NCI-H2081 (cell line): ENCODE measurements at places on chromosomes 7 and 10.

- no peak for DNase-seq
Observed at GRCh38 chr10:71648933-71649320, 70.7 kb downstream of the C10orf105 start.

GRCh38 chr10:120782336-120782735 is 68.8 kb upstream of the WDR11 start:
- no peak for DNase-seq

DNA sequence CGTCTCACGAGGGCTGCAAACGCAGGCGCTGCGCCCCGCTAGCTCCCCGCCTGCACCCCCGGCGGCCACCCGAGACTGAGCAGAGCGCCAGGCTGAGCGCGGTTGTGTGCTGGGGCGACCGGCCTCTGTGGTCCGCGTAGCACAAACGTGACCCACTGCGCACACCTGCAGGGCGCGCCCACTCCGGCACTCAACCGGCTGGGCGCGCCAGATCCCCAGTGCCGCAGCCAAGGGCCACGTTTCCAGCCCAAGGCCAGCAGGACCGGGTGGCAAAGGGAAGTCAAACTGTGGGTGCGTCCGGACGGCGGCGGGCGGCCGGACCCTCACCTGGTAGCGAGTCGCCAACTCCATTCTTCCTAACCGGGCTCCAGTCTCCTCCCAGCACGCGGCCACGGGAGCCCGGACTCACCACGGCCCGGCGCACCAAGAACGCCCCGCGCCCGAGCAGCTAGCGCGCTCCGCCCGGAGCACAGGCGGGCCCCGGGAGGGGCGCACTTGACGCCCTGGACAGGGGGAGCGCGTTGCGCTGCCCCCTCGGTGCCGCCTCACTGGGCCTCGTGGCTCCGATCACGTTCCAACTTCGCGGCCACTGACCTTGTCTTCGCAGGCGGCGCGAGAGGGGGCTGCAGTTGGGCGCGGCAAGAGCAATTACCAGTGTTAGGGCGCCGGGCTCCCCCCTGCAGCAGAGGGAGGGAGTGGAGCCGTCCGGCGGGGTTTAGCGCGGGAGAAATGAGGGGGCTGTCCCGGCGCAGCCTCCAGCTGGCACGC is at the start of gene CDCA7L:
CDCA7L (minus strand) TSS at position 446 of the 768 bp plus-strand sequence; CDS start at position 351, 95 bp downstream.
- DNase-seq = peak; percentile 77

GRCh38 chr7:47783456-47784223 is 164.6 kb downstream of the PKD1L1 start:
- DNase-seq = no peak

- DNase-seq = peak; percentile 10
Observed at GRCh38 chr10:60444494-60445064, 54.9 kb upstream of the ANK3 start.

DNA sequence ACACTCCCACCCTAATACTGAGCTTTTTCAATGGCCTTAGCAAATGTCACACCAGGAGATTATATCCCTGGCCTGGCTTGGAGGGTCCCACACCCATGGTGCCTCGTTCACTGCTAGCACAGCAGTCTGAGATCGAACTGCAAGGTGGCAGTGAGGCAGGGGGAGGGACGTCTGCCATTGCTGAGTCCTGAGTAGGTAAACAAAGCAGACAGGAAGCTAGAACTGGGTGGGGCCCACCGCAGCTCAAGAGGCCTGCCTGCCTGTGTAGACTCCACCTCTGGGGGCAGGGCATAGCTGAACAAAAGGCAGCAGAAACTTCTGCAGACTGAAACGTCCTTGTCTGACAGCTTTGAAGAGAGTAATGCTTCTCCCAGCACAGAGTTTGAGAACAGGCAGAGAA is 338.9 kb upstream of the MBL2 start:
- no peak for DNase-seq

DNA sequence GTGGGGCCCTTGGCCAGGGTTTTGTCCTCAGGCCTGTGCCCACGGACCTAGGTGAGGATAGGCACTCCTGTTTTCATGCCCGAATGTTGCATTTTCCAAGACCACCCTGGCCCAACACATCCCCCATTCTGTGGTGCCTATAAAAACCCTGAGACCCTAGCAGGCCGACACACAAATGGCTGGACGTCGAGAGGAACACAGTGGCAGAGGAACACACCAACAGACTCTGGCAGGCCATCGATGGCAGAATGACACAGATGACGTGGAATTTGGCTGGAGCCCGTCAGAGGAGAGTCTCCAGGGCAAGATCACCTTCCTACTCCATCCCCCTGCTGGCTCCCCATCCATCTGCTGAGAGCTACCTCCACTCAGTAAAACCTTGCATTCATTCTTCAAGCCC is 898.8 kb downstream of the ANKRD7 start:
- DNase-seq = no peak

DNA sequence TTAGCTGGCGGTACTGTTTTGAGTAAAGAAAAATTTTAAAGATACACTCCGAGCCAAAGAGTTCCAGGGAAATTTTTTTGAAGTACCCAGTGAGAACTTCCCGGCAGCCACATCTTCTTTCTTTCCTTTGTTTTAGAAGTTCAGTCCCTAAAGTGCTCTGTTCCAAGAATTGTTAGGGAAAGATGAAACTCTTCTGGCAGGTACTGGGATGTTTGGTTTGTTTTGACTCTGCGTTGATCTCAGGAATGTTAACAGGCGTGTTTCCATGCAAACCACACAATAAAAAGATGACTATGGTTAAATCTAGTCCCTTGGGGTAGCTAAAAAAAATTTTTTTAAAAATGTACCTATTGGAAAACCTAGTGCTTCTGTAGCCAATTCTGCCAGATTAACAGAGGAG is 224.7 kb upstream of the PHYHIPL start:
- no peak for DNase-seq

DNA sequence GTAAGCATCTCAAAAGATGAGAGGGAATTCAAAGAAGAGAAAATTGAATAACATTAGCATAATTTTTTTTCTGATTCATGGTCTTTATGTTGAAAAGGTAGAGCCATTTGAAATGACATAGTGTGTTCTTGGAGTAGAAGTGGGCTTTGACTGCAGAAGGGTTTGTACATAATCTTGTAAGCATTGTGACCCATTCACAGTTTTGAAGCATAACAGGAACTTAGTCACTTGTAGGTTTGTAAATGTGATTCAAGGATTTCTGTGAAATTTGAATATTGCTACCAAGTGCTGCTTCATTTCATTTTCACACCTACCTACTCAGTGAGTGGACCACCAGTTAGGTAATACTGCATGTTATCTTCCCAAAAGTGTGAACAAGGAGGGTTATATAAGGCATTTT is 68.6 kb downstream of the PON1 start:
- DNase-seq = no peak

GRCh38 chr7:122674502-122674901 is 24.4 kb downstream of the RNF133 start:
- peak; percentile 55 for DNase-seq

DNA sequence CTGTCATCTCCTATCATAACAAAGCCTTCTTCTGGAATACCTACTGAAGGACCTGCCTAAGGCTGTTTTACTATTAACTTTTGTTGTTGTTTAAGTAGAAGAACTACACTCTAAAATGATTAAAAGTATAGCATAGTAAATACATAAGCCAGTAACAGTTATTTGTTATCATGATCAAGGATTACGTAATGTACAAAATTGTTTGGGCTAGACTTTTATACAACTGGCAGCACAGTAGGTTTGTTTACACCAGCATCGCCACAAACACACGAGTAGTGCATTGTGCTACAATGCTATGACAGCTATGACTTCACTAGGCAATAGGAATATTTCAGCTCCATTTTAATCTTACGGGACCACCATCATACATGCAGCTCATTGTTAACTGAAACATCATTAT is 169.1 kb downstream of the LRRN3 start:
- DNase-seq = no peak

DNA sequence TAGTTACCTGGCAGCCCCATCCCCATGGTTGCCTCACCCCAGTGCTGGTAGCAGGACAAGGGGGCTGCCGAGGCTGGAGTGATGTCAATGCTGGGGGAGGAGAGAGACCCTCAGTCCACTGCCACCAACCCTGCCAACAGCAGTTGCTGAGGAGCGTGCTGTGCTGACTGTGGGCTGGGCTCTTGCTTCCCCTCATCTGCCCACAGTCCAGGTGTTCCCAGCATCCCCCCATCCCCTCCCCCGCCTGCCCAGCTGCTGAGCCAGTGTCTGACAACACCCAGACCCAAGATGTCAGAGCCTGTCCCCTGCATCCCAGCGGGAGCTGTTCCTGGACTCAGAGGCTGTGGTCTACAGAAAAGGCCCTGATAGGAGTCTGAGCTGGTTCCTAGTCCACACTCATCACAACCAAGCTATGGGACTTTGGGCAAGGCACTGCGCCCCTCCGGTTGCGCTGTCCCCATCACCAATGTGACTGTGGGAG is 14.6 kb upstream of the PSAP start:
- DNase-seq = no peak

DNA sequence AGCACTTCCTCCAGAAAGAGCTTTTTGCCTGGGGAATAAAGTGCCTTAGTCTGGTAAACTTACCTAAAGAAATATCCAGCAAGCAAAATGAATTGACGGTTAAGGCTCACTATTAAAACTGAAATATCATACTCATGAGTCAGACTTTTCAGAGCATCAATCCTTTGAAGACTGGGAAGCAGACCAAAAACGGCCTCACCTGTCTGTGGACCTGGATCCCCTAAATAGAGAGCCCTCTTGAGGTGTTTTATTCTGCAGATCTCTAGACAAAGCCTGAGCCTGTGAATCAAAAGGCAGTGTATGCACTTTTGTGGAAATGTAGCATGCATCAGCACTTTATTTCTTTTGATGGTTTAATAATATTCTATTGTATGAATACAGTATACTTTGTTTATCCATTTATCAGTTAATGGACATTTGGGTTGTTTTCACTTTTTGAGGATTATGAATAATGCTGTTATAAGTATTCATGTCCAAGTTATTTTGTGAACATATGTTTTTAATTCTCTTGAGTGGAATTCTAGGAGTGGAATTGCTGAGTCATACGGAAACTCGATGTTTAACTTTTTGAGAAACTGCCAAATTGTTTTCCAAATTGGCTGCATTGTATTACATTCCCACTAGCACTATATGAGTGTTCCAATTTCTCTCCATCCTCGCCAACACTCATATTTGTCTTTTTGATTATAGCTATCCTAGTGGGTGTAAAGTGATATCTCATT is 449.0 kb upstream of the IGFBP3 start:
- DNase-seq = no peak

GRCh38 chr10:88409236-88409635 is 173.9 kb downstream of the RNLS start:
- DNase-seq = no peak

DNA sequence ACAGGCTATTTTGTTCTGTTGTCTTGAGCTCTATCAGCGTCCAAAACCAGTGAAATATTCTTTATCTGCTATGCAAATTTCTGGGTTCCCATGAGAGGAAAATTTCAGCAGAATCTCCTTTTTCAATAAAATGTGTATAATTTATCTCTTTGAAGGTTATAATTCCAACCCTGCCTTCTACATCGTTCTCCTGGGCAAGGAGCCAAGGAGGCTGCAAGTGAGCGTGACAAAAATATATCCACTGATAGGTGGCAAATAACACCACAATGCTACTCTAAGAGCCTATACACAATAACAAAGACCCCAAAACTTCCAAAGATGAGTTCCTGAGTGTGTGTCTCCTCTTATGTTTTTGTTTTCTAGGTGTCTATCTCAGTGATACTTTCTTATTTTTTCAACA is 664.7 kb upstream of the SORCS1 start:
- no peak for DNase-seq

GRCh38 chr10:95756041-95756761 is at the start of gene ENTPD1:
Gene ENTPD1 (plus strand): TSS chr10:95756163. CDS start chr10:95756240, 77 bp downstream.
- no peak for DNase-seq

- no peak for DNase-seq
Observed at GRCh38 chr10:118254654-118255053, 87.5 kb downstream of the FAM204A start.
